ENCODE measurements at places on chromosomes 6 and 20.

DNA sequence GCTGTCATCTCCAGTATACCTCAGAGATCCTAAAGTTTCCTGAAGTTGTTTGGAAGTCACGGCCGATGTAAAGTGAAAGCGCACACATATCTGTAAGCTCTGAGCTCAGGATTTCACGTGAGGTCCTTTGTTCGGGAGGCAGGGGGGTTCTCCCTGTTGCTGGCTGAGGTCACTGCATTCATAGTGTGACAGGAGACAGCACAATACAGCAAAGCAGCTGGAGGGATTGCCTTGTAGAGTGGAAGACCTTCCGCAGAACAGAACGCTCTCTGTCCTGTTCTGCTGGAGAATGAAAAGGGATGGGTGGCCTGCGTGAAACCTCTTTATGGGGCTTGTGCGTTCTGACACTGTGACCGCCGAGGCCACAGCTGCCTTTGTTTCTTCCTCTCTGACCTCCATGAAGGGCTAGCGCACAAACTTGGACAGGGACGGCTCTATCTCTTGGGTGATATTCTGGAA, 13.4 kb upstream of the SERPINB1 start:
- no peak for ATAC-seq

DNA sequence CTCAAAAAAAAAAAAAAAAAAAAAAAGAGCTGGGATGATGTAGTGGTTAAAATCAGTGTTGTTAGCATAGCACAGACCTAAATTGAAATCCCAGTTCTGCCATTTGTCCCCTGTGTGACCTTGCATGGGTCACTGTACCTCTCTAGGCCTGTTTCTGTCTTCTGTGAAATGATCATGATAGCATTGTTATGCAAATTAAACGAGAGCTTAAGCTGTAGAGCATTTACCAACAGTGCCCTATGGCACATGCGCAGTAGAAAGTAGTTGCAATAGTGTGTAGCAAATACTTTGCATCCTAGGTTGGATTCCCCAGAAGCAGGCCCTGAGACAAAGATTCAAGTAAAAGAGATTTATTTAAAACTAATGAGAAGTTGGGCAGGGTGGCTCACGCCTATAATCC, 7.3 kb downstream of the PSORS1C2 start:
- ATAC-seq: no peak

DNA sequence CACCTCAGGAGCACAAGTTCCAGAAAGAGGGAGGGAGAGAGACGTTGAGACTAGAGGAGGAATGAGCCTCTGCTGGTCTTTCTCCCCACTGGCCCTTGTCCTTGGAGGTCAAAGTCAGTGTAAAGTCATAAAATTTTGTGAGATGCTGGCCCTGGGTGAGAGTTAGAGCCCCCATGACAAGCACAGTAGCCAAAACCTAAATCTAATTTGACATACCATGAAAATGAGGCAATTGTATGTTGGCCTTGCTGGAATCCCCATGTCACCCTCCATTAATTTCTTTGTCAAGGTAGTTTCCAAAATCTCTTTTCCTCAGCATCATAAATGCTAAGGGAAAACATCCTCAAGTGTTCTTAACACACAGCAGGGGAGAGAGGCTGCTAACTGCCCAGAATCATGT, 17.6 kb upstream of the NEDD9 start:
- no peak for ATAC-seq

- peak; percentile 69 for ATAC-seq
These were observed 171.4 kb downstream of the ZFAND3 start for GRCh38 chr6:37990762-37991525.

- ATAC-seq: no peak
These were observed 243.1 kb downstream of the ESR1 start for GRCh38 chr6:152050451-152051195.

GRCh38 chr6:105675715-105676397, 273.0 kb upstream of the PREP start:
- ATAC-seq: no peak

Measured in gastroesophageal sphincter (tissue), 4 donors.